Esophagus squamous epithelium (tissue), 5 donors: ENCODE measurements at places on chromosomes 1 and 21.

DNA sequence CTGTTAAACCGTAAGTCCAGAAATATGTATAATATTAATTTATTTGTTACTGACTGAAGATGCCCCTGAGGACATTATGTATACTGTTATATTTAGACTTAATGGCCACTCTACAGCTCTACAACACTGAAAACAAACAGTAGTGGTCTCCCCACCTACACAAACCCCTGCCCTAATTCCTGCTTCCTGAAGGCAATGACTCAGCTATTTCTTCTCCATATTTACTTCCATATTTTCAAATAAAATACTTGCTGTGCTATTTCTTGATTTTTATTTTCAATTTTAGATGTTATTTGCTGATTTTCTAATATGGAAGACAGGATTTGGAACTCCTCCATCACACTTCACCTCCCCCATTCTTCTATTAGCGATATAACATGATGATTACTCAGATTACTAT lies 97.6 kb downstream of the PCNX2 start:
- no peak for DNase-seq

DNA sequence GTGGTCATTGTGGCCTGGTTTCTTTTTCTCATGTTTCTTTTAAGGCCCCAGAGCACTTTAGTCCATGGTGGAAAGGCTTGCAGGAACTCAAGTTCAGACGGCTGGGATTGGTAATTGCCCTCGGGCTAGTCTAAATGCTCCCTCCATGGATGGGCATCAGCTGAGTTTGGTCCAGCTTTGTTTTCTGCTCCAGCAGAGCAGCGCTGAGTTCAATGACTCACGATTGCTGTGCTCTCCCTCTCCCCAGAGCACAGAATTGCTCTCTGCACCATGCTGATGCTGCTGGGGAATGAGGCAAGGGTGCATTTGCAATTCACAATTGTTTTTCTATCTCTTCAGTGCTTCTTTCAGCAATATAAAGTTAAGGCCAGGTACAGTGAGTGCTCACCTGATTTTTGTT lies 1.8 kb upstream of the OR2T6 start:
- no peak for DNase-seq

DNA sequence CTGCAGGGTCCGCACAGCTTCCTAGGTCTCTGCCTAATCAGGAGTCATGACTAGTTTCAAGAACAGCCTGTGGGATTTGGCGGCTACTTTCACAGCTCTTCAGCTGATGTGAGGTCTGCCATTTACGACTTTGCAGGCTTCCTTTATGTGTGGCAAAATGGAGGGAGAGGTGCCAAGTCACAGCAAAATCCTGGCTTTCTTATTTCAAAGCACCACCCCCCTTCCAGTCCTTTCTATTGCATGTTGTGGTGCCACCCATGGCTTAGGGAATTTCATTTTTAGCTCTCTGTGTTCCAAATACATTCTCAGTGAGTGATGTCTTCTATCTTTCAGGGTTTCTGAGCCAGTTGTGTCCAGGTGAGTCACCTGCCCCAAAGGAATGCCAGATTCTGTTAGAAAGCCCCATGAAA lies 75.1 kb upstream of the WLS start:
- DNase-seq = no peak

DNA sequence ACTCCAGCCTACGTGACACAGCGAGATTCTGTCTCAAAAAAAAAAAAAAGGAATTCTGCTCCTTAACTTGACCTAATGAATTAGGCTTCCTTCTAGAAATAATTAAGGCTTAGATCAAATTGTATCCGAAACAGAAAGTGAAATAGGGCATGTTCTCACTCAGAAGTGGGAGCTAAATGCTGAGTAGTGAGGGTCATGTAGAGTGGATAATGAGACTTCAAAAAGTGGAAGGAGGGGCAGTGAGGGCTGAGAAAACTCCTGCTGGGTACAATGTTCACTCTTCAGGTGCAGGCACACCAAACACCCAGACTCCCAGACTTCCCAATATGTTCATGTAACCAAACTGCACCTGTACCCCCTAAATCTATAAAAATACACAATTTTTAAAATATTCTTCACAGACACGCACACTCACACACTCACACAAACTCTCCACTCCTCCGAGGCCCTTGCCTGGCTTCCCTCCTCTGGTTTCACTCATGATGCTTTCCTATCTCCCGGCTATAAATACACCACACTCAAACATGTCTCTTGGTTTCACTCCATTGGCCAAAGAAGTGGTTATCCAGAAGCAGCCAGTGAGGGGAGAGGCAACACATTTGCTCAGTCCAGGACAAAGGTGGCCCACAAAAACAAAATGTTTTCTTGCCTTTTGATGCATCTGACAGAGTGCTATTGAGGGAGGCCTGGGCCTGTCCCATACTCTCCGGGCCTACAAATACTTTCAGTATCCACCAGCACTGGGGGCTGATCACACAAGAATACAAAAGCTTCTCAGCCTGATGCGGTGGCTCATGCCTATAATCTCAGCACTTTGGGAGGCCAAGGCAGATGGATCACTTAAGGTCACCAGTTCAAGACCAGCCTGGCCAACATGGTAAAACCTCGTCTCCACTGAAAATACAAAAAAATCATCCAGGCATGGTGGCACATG lies 249.2 kb downstream of the TOMM20 start:
- no peak for DNase-seq

DNA sequence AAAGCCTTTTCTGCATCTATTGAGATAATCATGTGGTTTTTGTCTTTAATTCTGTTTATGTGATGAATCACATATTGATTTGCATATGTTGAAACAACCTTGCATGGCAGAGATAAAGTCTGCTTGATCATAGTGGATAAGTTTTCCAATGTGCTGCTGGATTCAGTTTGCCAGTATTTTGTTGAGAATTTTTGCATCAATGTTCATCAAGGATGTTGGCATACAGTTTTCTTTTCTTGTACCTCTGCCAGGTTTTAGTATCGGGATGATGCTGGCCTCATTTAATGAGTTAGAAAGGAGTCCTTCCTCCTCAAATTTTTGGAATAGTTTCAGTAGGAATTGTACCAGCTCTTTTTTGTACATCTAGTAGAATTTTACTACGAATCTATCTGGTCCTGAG lies 55.0 kb downstream of the COL24A1 start:
- no peak for DNase-seq

DNA sequence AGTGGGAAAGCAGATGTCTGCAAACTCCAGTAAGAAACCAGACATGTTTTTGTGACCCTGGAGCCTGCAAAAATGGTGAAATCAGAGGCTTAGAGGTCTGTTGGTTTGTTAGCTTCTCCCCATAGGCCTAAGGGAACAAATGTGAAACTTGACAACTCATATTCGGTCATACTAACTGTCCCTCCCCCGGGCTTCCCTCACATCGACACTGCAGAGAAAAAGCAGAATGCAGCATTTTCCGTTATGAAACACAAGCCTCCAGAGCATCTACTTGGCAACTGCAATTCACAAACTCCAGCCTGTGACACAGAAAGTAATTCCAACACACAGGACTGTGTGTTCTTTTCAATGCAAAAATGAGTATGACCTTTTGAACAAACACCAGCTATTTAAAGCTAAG lies 3.7 kb downstream of the KCNA2 start:
- no peak for DNase-seq

DNA sequence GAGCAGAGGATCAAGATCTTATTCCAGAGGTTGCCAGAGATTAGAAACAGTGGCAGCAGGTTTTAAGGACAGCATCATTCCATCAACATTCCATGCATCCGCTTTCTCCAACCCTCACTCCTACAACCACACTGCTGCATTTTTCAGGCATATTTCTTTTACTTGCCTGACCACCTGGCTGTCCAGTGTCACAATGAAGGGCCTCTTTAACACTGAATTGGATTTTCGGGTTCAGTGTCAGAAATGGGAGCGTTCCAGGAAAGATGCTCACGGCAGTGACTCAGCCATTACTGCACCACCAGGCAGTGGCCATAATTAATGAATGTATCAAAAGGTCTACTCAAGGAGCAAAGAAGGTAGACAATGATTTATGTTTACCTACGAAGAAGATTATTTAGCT lies 200.4 kb upstream of the ESRRG start:
- DNase-seq = no peak

DNA sequence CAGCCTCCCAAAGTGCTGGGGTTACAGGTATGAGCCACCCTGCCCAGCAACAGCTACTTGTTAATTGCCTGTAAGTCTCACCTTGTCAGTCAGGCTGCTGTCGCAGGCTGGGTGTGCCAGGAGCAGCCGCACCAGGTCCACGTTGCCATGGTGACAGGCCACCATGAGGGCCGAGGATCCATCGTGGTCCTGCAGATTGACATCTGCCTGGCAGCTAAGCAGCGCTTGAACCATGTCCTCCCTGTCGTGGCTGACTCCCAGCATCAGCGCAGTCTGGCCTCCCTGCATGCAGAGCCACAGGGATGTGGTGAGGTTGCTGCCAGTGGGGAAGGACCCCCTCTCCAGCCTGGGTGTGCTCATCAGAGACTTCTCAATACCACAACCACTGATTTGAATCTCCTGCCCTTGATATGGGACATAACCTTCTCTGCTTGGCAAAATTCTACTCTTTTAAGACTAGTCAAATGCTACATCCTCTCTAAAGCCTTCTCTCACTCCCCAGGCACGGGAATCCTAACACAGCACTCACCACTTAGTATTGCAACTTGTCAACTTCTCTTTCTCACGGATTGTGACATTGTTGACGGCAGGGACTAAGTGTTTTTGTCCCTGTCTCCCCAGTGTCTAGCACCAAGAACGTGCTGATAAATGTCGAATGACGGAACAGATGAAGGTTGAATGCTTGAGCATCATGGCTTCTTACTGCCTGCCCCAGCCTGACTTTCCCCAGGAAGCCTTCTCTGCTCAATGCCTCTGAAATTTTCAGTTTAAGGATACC lies 52.9 kb downstream of the L1TD1 start:
- DNase-seq = no peak

GRCh38 chr1:234724516-234725176 lies 114.7 kb upstream of the IRF2BP2 start:
- no peak for DNase-seq

DNA sequence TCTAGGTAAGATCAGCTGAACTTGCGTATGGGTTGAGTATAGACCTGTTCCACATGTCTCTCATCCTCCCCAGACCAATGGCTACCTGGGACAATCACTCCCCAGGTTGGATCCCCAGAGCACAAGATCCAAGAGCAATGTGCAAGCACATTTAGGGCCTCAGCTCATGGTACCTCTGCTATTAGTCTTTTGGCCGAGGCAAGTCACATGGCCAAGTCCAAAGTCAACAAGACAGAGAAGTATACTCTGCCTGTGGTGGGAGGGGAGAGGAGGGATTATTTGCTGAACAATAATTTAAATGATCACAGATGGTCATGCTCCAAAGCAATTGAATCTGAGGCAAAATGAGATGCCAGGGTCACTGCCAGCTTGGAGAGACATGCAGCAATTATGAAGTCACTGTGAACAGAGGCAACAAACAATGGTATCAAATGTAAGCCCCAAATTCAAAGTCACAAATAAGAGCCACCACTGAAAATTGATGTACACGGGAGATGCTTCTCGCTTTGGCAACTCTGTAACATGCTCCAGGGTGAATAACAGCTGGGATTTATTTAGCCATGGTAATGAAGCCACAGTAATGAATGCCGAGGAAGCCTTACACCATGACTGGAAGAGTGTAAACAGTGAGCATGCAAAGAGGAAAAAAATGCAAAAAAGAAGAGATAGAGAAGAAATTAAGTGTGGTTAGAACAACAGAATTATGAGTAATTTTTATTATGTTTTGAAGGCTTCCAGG lies 149.1 kb downstream of the ZNF281 start:
- no peak for DNase-seq

GRCh38 chr1:68198752-68199151 lies 33.6 kb downstream of the WLS start:
- no peak for DNase-seq

GRCh38 chr21:14754682-14755081 lies 208.6 kb upstream of the SAMSN1 start:
- DNase-seq = no peak

GRCh38 chr1:14259191-14259757 lies 339.2 kb upstream of the KAZN start:
- DNase-seq = peak; percentile 9

- no peak for DNase-seq
Measured at GRCh38 chr21:43274946-43275310, 106.1 kb downstream of the CRYAA start.

DNA sequence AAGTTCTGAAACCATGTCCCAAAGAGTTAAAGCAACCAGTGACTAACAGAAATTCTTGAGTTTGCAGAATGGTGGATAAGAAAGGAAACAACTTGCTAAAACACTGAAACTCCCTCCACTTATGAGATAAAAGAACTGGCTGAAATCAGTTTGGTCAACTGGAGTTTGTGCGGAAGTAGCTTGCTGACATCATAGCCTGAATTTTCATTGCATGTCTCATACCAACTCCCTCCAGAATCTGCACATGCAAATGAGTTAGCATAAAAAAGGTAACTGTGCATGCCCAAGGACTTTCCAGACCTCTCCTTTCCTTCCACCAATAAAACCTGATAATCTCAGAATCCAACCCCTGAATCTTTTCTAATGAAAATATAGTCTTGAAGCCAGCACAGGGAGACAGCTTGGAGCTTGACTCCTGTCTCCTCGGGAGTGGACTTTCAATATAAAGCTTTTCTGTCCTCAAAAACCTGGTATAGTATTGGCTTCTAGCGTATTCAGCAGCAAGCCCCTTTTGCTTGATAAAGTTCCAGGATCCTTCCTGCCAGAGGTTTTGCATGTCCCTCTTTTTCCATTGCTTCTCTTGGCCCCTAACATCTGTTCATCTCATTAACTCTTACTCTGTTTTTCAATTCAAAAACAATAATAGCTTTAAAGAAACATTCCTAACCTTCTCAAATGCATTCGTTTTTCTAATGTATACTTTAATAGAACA lies 785.8 kb upstream of the ADGRL4 start:
- no peak for DNase-seq

- no peak for DNase-seq
Measured at GRCh38 chr1:153192697-153193096, 10.5 kb upstream of the LELP1 start.

DNA sequence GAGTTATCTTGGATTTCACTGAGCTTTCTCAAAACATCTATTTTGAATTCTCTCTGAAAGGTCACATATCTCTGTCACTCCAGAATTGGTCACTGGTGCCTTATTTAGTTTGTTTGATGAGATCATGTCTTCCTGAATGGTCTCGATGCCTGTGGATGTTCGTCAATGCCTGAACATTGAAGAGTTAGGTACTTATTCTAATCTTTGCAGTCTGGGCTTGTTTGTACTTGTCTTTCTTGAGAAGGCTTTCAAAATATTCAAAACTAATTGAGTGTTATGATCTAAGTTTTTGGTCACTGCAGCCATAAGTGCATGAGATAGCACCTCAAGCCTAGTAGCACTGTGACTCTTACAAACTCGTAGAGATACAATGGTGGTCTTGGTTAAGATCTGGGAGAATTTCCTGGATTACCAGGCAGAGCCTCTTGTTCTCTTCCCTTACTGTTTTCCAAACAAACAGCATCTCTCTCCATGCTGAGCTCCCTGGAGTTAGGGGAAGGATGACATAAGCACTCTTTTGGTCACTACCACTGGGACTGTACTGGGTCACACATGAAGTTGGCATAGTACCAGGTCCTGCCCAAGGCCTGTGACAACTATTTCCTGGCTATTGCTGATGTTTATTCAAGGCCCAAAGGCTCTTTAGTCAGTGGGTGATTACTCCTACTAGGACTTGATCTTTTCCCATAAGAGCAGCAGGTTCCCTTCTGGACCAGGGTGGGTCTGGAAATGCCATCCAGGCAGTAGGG lies 25.6 kb downstream of the SLC22A15 start:
- DNase-seq = no peak
